ENCODE measurements at places on chromosomes 4 and X.

DNA sequence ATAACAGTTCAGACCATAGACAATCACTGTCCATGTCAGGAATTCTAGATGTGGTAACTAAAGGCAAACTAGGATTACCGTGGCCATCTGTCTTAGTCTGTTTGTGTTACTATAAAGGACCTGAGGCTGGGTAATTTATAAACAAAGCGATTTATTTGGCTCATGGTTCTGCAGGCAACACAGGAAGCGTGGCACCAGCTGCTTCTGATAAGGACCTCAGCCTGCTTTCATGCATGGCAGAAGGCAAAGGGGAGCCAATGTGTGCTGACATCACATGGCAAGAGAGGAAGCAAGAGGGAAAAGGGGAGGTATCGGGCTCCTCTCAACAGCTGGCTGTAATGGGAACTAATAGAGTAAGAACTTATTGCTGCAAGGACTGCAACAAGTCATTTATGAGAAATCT is 376.7 kb downstream of the GPM6A start:
- no peak for DNase-seq

DNA sequence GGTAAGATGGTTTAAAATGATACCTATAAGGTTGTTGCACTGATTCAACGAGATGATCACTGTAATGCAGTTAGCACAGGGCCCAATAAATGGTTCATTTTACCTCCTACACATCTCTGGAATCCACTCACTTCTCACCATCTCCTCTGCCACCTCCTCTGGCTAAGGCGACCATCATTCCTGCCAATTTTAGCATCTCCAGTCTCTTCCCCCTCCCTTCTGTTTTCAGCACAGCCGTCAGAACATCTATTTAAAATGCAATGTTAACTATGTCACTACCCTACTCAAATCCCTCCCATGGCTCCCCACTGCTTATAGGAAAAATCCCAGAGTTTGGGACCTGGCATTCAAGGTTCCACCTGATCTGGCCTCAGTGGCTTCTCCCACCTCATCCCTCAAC is 3.5 kb upstream of the SYP start:
- no peak for DNase-seq

DNA sequence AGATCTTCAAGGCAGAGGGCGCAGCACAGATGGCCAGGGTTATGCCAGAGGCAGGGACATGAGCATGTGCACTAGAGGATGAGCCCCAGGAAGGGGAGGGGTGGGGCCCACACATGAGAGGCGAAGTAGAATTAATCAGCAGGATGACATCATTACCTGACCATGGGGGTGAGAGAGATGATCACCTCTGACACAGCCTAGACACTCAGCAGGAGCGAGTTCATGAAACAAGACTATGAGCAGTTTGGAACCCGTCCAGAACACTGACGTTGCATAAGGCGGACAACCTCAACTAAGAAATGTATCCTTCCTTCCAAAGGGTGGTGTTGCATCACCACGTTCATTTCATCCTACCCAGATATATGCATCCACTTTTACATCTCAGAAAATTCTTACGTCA is 446.7 kb upstream of the TENM3 start:
- no peak for DNase-seq

GRCh38 chr4:6093671-6094070 is 75.4 kb upstream of the C4orf50 start:
- no peak for DNase-seq

- no peak for DNase-seq
These were observed 33.3 kb downstream of the MEPE start for GRCh38 chr4:87865960-87866598.

DNA sequence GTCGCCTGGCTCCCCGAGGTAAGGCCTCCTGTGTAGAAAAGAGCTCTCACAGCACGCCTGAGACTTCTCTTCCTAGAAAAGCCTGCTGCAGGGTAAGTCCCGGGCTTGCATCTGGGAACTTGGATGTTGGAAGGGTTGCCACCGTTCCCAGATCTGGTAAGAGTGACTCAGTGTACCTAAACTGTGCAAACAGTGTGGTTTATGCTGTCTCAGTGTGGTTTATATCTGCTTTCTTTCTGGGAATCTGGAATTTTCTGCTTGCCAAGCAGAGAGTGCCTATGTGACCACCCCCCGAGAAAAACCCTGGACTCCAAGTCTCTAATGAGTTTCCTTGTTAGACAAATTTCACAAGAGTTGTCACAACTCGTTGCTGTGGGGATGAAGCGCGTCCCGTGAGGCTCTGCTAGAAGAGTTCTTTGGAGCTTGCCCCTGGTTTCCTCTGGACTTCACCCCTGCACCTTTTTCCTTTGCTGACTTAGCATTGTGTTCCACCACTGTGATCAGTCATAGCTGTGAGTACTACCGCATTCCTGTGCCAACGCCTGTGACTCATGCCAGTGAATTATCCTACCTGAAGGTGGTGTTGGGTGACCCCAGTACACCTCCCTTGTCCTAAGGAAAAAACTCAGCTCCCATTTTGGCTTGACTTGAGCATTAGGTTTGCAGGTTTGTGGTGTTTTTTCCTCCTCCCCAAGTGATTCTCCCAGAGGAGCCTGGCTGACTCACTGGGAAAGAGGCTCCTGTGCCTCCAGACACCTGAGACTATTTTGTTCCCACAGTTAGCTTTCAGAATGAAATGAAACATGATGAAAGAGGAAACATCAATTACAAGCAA is 14.5 kb downstream of the SLC2A9 start:
- DNase-seq: no peak

- DNase-seq: no peak
These were observed 346.9 kb downstream of the BCOR start for GRCh38 chrX:39750848-39751247.

DNA sequence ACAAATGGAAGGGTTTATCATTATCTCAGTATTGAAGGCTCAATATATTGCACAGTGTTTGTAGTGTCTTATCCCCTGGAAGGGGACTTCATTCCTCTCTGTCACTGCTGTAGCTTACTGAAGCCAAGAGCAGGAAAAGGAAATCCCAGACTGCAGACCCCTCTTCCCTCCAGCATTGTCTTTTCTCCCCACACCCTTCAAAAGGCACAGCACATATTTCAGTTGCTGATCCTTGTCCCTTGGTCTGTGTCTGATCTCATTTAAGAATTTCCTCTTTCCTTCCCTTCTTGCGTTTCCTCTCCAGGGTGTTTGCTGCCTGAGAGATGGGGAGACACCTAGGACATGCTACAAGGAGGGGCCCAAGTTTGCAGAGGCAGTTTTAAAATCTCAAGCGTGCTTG is 40.1 kb downstream of the STIM2 start:
- DNase-seq: no peak

DNA sequence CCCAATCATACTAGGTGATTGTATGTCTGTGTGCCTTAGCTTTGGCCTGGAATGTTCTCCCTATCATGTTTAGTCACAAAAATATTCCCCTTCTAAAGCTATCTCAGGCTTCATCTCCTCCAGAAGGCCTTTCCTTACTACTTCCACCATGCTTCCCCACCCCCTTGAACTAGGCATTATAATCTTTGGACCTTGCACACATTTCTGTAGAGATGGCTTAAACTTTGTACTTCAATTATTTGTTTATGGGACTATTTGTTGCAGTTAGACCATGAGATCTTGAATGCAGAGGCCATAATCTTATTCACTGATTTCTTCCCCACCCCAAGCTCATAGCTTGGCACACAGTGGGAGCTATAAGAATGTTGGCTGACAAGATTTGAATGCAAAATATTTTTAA is 262.0 kb upstream of the EDA2R start:
- DNase-seq: no peak

DNA sequence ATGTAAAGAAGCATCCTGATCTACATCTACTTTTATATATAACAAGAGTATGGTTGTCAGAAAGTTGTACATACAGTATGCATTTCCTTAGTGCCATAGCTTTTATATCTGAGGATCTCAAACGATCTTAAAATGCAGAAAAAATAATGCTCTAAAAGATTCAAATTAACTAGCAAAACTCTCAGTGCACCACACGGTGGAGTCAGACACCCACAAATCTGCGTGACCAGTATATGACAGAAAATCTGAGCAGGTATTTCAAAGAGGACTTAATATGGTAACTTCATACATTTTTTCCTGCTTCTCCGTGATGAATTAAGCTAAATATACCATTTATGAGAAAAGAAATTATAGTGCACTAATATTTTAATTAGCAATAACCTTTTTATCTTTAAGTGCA is 803.0 kb downstream of the DMD start:
- no peak for DNase-seq

- no peak for DNase-seq
These were observed 34.7 kb downstream of the ERVMER34-1 start for GRCh38 chr4:52716364-52717151.

DNA sequence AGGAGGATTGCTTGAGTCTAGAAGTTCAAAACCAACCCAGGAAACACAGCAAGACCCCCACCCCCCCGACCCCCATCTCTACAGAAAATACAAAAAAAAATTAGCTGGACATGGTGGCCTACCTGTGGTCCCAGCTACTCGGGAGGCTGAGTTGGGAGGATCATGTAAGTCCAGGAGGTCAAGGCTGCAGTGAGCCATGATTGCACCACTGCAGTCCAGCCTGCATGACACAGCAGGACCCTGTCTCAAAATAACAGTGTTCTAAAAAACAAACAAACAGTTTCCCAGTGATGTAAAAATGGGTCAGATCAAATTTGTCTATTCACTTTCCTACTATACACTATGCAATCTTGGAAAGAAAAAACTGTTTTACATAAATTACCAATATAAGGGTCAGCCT is 2.0 kb upstream of the CBR4 start:
- no peak for DNase-seq

DNA sequence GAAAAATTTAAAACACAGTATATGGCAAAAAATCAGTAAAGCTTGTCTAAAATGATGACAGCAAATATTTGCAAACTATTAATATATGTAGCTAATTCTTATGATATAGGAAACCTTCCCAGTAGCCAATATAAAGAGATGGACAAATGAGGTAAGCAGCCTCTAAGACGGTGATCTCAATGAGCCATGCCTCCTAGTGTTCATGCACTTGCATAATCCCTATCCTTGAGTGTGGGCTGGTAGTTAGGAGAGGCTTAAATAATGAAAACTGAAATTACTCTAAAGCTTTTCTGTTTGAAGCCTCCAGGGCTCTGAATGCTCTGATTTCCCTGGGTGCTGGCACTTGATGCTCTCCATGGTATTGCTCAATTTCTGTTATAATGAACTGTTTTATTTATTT is 24.6 kb upstream of the ARMCX4 start:
- no peak for DNase-seq

DNA sequence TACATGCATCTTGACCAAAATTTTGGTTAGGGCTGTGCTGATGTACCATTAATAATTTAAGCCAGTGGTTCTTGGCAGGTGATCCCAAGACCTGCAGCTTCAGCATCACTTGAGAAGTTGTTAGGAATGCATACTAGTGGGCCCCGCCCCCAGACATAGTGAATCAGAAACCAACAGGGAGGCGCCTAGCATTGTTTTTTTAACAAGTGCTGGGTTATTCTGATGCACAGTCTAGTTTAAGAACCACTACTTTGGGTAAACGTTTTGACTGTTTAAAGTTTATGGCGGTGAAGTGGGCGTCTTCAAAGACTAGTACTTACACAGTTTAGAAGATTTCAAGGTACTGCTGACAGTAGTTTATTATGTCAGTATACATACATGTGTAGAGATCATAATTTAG is 23.6 kb downstream of the FAM199X start:
- DNase-seq: no peak

DNA sequence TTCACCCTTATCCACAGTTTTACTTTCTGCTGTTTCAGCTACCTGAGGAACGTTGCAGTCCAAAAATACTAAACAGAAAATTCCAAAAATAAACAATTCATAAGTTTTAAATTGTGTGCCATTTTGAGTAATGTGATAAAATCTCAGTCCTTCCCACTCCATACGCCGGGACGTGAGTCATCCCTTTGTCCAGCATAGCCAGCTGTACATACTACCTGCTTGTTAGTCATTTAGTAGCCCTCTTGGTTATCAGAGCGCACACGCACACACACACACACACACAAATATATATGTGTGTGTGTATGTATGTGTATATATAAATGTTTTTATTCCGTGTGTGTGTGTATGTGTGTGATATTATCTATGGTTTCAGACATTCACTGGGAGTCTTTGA is 4.8 kb upstream of the CCSER1 start:
- no peak for DNase-seq

- no peak for DNase-seq
These were observed 48.4 kb upstream of the IL9R start for GRCh38 chrX:155949098-155949497.

GRCh38 chr4:7909463-7910262 is 30.0 kb downstream of the AFAP1 start:
- DNase-seq: no peak

- DNase-seq: no peak
These were observed 2.6 kb downstream of the HCCS start for GRCh38 chrX:11113731-11114130.

- DNase-seq: no peak
These were observed 21.6 kb downstream of the CCNG2 start for GRCh38 chr4:77178560-77178959.

GRCh38 chrX:1416327-1416784 is 24.4 kb upstream of the SLC25A6 start:
- no peak for DNase-seq
